ENCODE measurements at places on chromosomes 5 and 9.

GRCh38 chr5:124110942-124111341 is 599.0 kb downstream of the CSNK1G3 start:
- DNase-seq: no peak

GRCh38 chr9:128505414-128505765 is 871 bp downstream of the GLE1 start:
- no peak for DNase-seq

DNA sequence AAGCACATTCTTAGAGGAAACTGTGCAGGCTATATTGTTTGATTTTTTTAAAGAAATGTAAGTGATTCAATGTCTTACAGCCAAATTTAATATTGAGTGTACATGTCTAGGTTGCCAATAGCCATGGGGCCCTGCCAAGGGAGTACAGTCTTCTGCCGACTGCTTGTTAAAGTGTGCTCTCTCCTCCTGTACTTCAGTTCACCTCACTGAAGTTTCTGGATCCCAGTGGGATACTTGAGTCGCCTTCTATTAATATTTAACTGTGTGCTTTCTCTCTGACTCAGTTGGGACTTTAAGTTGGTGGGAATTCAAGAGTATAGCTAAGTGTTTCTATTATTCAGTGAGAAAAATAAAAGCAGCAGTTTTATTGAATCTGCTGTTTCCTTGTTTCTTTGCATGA is 44.5 kb upstream of the C5orf47 start:
- no peak for DNase-seq

DNA sequence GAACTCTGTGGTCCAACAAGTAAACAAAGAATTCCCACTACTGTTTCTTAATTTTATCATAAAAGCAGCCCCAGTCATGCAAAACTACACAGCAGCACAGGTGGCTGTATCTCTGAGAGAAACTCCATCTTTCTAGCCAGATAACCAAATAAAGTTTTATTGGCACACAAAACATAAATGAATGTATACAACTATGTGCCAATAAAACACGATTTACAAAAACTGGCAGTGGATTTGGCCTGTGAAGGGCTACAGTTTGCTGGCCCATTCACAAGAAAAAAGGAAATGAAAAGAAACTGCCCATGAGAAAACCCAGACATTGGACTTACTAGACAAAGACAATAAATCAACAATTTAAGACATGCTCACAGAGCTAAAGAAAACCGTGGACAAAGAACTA is 10.6 kb downstream of the FBXL17 start:
- DNase-seq: no peak

- DNase-seq: no peak
Observed at GRCh38 chr5:59445741-59446140, 447.8 kb downstream of the PDE4D start.

DNA sequence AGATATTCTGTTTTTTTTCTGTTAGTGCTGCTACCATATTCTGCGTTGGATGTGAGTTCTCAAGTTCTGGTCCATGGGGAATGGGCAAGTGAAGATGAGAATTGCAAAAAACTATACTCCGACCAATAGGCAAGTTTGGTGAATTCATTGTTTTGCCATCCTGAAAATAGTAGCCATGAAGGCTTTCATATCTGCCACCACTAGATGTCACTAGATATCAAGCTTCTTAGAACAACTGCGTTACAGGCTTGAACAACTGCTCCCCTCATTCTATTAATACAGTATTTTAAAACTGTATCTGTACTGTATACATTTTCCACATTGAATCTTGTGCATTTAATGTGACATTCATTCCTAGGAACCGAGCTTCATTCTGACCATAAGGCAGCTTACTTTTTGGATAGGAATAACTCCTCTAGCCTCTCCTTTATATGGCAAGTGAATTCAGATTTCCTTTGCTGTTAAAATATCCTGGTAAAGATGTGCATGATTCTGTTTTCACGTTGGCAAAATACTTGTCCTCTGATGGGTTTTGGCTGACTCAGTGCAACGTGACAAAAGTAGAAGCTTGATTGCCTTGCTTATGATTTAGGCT is 163.6 kb downstream of the SREK1 start:
- no peak for DNase-seq

GRCh38 chr5:36944607-36945225 is 68.1 kb downstream of the NIPBL start:
- DNase-seq: no peak

- no peak for DNase-seq
Observed at GRCh38 chr9:37060833-37061232, 26.8 kb upstream of the PAX5 start.

DNA sequence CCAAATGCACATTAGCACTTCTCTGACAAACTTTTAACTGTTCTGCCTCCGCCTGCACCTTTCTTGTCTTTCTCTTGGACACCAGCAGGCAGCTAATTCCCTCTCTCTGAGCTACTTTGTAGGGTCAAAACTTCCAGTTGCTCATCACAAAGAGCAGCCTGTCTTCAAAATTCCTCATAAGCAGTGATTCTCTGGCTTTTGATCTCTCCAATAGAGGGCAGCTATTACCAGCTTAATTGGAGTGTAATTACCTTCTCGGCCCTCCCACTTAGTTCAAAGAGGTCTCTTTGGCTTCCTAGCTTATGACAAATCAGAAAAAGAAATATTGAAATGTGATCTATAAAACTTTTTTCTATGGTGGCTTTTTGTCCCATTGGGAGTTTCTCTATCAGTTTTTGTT is 43.6 kb upstream of the RAD23B start:
- no peak for DNase-seq

GRCh38 chr9:78294290-78295176 is 2.4 kb upstream of the PSAT1 start:
- DNase-seq: no peak

GRCh38 chr5:169804861-169805260 is 167.8 kb downstream of the DOCK2 start:
- DNase-seq: peak; percentile 6

All from activated CD8-positive, alpha-beta T cell treated with anti-CD3 and anti-CD28 coated beads for 36 hours (primary cell).